ENCODE measurements at places on chromosomes 7 and 10.

DNA sequence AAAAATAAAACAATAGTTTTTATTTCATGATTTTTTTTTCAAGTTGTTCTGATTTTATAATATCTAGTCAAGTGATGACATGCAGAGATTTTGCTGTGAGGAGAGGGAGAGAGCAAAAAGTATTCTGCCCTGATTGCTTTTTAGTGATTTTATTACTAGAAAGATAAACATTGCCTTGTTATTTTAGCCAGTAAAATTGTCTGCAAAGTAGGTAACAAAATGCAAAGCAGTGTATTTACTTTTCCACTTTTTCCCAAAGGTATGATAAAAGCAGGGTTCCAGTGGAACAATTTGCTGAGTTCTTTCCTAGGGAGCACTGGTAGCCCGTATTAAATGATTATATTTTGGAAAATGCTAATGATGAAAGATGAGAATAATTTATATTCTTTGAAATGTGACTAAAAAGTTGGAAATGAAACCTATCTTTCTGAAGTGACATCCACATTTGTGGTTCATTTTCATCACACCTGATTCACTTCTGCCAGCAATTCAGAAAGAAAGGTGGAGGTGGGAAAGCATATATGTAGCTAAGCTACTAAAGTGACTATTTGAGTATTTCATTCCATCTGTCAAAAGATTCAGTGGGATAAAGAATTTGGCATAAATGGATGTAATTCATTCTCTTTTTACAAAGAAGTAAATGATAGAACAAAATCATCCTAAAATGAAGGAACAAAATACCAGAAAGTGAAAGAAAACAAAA lies 300.3 kb downstream of the ADK start:
- no peak for DNase-seq
- peaks cover 3% of the 10 kb centered on the region for H3K4me1 ChIP-seq
- peaks cover 9% of the 10 kb centered on the region for H3K36me3 ChIP-seq
- H3K27me3 ChIP-seq: no peaks in the 10 kb centered on the region

GRCh38 chr7:115146148-115146547 lies 224.3 kb downstream of the MDFIC start:
- H3K4me1 ChIP-seq: peaks cover 5% of the 10 kb centered on the region
- no peak overlapping the region for H3K27ac ChIP-seq
- no peaks in the 10 kb centered on the region for H3K36me3 ChIP-seq
- H3K27me3 ChIP-seq: peaks cover 7% of the 10 kb centered on the region

- H3K36me3 ChIP-seq: no peaks in the 10 kb centered on the region
- H3K4me3 ChIP-seq: no peak overlapping the region
- no peak overlapping the region for H3K27ac ChIP-seq
- peaks cover 14% of the 10 kb centered on the region for H3K4me1 ChIP-seq
- H3K27me3 ChIP-seq: no peaks in the 10 kb centered on the region
Observed at GRCh38 chr7:8109196-8110022, 140.8 kb downstream of the GLCCI1 start.

GRCh38 chr7:149348758-149349369 lies 86.9 kb downstream of the ZNF783 start:
- H3K4me1 ChIP-seq: no peaks in the 10 kb centered on the region
- no peak overlapping the region for H3K4me3 ChIP-seq
- H3K27me3 ChIP-seq: peaks cover 2% of the 10 kb centered on the region
- H3K36me3 ChIP-seq: no peaks in the 10 kb centered on the region
- no peak overlapping the region for H3K27ac ChIP-seq

DNA sequence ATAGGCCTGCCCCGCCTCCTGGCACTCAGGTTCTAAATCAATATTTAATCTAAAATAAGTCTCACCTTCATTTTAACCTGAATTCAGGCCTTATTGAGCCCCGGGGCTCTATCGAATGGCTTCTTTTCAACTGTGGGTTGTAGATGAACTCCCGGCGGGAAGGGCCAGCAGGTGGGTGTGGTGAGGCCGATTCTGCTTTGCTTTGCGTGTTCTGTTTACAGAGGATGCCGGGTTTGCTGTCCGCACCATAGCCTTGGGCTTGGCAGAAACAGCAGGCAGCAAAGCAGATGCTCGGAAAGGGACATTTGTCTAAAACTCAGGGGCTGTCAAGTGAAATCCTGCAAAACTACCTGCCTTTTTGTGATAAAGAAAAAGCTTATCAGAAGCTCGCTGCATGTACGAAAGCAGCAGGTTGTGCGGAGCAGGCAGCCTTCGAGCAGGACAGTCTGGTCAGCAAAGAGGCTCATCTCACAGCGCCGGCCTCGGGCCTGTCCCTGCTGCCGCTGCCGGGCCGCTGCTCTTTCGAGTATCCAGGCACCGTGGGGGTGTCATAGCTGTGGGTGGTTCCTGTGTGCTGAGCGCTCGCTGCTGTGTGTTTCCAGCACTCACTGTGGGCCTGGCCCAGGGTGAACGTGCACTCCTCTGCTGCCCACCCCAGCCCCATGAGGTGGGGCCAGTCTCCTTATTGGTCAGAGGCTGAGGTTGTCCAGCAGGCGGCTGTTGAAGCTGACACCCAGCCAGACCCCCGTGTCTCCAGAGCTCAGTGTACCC lies 434.8 kb upstream of the FOXK1 start:
- H3K27me3 ChIP-seq: no peaks in the 10 kb centered on the region
- H3K4me3 ChIP-seq: no peak overlapping the region
- no peaks in the 10 kb centered on the region for H3K36me3 ChIP-seq

- no peaks in the 10 kb centered on the region for H3K4me1 ChIP-seq
- H3K27me3 ChIP-seq: no peaks in the 10 kb centered on the region
- no peaks in the 10 kb centered on the region for H3K36me3 ChIP-seq
- no peak for DNase-seq
- no peak overlapping the region for H3K27ac ChIP-seq
Observed at GRCh38 chr7:152521420-152522337, 85.9 kb upstream of the KMT2C start.

GRCh38 chr7:94510582-94511496 lies 1.2 kb downstream of the CASD1 start:
- peaks cover 38% of the 10 kb centered on the region for H3K4me1 ChIP-seq
- H3K27ac ChIP-seq: peak overlapping the region; percentile 88
- H3K27me3 ChIP-seq: no peaks in the 10 kb centered on the region
- peak overlapping the region; percentile 72 for H3K4me3 ChIP-seq
- peaks cover 3% of the 10 kb centered on the region for H3K36me3 ChIP-seq

DNA sequence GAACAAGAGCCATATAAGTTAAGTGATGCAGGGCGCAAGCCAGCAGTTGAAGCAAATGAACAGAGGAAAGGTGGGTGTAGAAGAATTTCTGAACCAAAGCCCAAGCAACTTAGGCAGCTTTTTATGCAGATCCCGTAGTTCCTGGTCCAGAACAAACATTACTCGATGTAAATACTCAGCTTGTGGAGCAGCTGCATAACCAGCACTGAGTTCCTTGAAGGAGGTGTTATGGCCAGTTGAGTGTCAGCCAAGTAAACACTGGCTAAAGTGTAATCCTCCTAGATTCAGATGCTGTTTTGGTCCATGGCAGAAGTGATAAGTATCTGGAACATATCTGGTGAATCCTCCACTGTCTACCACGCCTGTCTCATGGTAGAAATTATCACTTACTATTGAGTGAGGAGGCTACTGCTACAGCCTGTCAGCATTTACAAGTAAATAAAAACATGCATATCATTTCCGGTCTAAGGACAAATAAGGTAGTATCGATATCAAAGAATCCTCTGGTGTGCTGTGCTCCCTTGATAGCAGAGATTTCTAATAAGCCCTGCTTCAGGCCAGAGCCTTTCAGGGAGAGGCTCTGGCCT lies 213.9 kb downstream of the DYNC1I1 start:
- H3K4me3 ChIP-seq: no peak overlapping the region
- peaks cover 2% of the 10 kb centered on the region for H3K27me3 ChIP-seq
- no peak overlapping the region for H3K27ac ChIP-seq
- no peaks in the 10 kb centered on the region for H3K36me3 ChIP-seq
- no peak for DNase-seq

DNA sequence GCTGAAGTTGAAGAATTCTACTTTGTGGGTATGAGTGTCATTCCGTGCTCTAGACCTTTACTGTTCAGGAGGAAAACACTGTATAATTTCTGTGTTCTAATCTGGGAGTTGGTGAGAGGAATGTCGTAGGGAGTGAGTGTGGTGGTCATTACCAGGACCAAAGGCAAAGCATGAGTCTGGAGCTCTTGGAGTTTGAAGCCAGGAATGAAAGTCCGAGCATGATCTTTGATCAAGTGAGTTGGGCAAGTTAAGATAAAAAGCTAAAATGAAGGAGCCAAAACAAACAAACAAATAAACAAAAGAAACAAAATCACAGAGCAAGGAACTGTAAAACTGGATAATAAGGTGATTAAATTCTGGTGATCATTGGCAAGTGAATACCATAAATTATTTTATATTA lies 161.4 kb downstream of the AGMO start:
- no peaks in the 10 kb centered on the region for H3K36me3 ChIP-seq
- no peak overlapping the region for H3K27ac ChIP-seq
- H3K4me3 ChIP-seq: no peak overlapping the region
- DNase-seq: no peak
- H3K27me3 ChIP-seq: no peaks in the 10 kb centered on the region

GRCh38 chr10:77741746-77742145 lies 104.1 kb upstream of the KCNMA1 start:
- H3K27me3 ChIP-seq: peaks cover 17% of the 10 kb centered on the region
- no peaks in the 10 kb centered on the region for H3K36me3 ChIP-seq
- DNase-seq: no peak

- H3K27me3 ChIP-seq: no peaks in the 10 kb centered on the region
- DNase-seq: no peak
- H3K27ac ChIP-seq: no peak overlapping the region
- no peak overlapping the region for H3K4me3 ChIP-seq
- no peaks in the 10 kb centered on the region for H3K36me3 ChIP-seq
Observed at GRCh38 chr7:143499743-143500348, 22.2 kb downstream of the TAS2R41 start.

DNA sequence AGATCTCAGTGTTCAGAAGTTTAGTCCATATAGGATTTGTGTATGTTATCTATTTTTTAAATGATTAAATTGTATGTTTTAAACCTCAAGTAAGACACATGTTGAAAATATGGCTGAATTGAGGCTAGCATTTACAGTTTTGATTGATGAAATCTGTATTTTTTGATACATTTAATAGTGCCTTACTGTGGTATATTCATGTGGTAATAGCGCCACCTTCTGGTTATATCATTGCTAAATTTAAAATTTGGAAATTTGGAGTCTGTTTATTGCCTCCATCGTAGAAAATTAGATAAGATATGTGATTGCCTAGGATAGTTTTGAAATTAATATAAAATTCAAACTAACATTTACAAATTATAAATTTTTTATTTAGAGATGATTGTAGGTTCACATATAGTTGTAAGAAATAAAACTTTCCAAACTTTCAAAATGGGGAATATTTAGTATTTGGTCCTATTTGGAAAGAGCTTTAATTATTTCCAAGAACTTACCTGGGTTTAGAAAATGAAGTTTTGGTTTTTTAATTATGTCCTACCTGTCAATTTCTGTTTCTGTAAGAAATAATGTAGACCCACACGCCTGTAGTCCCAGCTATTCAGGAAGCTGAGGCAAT lies 19.1 kb upstream of the ARMS2 start:
- H3K27ac ChIP-seq: no peak overlapping the region
- no peaks in the 10 kb centered on the region for H3K36me3 ChIP-seq
- no peaks in the 10 kb centered on the region for H3K4me1 ChIP-seq
- H3K4me3 ChIP-seq: no peak overlapping the region
- peaks cover 1% of the 10 kb centered on the region for H3K27me3 ChIP-seq
- DNase-seq: peak; percentile 64

DNA sequence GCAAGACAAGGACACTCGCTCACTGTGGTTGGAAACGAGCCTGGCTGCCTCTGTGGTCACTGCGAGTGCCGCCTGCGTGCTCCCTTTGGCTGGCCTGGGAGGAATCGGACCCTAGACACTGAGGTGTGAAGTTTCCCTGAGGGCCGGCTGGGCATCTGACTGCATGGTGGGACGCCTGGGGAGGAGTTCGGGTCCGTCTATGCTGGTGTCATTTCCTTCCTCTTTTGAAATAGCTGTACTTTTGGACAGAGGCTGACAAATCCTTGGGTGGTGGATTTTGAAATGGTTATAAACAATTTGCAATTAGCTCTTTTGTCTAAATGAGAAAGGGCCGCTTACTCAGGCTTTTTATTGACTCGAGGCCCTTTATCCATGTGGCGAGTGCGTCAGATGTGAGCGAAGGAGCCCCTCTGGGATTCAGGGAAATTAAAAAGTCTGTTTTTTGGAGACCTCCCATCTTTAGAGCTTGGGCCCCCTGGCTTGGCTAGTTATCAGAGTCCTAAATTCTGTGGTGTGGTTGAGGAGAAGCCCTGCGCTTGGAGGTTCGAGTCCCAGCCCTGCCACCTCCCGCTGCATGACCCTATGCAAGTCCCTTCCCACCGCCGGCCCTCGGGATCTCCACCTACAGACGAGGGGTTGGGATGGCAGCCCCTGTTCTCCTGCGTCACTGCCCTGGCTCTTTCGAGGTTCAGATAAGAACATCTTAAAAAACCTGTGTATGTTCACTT lies 147.1 kb downstream of the RGS10 start:
- no peak overlapping the region for H3K27ac ChIP-seq
- peaks cover 19% of the 10 kb centered on the region for H3K36me3 ChIP-seq
- DNase-seq: no peak
- H3K4me3 ChIP-seq: no peak overlapping the region
- peaks cover 23% of the 10 kb centered on the region for H3K4me1 ChIP-seq

- DNase-seq: no peak
- peaks cover 2% of the 10 kb centered on the region for H3K27me3 ChIP-seq
- no peak within 1 kb of the TSS for H3K27ac ChIP-seq
- peaks cover 3% of the 10 kb centered on the region for H3K4me1 ChIP-seq
- H3K36me3 ChIP-seq: no peaks in the 10 kb centered on the region
Observed at GRCh38 chr7:2476298-2476697, at the start of gene GRIFIN. GRIFIN (minus strand) TSS chr7:2476398; CDS start chr7:2476383, 15 bp downstream.

DNA sequence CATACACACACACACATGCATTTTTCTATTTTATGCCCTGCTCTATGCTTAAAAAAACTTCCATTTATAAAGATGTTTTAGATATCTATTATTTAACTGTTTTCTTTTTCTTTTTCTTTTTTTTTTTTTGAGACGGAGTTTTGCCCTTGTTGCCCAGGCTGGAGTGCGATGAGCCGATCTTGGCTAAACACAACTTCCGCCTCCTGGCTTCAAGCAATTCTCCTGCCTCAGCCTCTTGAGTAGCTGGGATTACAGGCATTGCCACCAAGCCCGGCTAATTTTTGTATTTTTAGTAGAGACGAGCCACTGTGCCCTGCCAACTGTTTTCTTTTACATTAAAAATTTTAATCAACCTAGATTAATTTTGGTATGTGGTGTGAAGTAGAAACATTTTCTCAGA lies 45.6 kb upstream of the PURB start:
- no peak overlapping the region for H3K27ac ChIP-seq
- DNase-seq: no peak
- H3K27me3 ChIP-seq: peaks cover 20% of the 10 kb centered on the region
- H3K4me1 ChIP-seq: no peaks in the 10 kb centered on the region
- no peaks in the 10 kb centered on the region for H3K36me3 ChIP-seq

All from activated CD4-positive, alpha-beta T cell treated with anti-CD3 and anti-CD28 coated beads, Interleukin-2, amount 10 ng/mL, durations not matched to agents 24 days and 14 days (primary cell).